GM06990 (cell line): ENCODE measurements at places on chromosomes 3 and 15.

DNA sequence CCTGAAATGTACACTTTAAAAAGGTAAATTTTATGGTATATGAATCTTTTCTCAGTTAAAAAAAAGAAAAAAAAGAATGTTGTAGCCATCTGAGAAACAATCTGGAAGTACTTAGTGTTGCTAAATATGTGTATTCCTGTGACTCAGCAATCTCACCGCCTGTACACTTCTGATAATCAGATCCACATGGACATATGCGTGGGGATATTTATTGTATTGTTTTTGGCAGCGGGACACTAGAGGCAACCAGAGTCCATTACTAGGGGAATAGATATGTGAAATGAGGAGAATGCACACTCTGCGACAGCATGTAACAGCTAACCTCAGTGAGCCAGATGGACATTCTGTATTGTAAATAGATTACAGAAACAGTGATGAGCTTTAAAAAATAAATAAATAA, 65.4 kb downstream of the AQP9 start:
- no peak for DNase-seq

- no peak for DNase-seq
Observed at GRCh38 chr15:88635318-88635717, 3.5 kb upstream of the ISG20 start.

- DNase-seq, result no peak
Observed at GRCh38 chr15:100770661-100771584, 108.7 kb upstream of the ALDH1A3 start.

DNA sequence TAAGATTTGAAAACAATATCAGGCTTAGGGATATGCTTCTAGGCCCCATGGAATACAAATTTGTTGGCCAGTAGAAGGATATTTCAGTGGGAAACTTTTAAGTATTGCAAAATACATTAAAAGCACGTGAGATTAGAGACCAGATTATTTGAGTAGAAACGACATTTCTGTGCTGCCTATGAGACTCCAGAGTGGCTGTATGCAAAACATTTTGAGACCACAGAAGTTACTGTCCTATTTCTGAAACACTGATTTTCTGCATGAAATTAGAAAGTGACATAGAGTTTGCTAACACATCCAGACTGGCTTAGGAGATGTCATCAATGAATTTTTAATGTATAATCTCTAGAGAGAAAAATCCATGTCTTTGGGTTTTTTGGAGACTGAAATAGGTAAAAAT, 99.8 kb downstream of the KCNH8 start:
- DNase-seq, result no peak

GRCh38 chr3:149612456-149612855, 45.4 kb downstream of the WWTR1 start:
- no peak for DNase-seq

- no peak for DNase-seq
Observed at GRCh38 chr3:114436182-114436581, 142.4 kb downstream of the TIGIT start.

- no peak for DNase-seq
Observed at GRCh38 chr3:151925876-151926275, 52.4 kb downstream of the SUCNR1 start.

- no peak for DNase-seq
Observed at GRCh38 chr3:184567946-184568559, 6.5 kb downstream of the EPHB3 start.

DNA sequence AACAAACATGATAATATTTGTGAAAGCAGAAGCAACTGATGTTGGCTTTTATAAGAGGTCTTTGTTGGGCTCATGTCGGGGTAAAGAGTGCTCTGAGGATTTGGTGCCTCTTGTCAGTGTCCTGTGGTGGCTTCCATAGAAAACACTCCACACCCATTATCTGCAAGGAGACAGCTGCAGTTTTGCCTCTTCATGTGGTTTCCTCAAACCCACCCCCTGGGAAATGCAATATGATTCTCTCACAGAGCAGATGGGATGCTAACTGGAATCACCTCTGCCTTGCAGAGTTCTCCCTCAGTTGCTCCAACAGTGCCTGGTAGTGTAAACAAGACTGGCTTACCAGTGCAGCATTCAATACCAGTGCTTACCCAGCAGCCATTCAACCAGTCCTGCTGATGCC, 771.4 kb upstream of the CFAP20DC start:
- DNase-seq, result no peak

GRCh38 chr3:139308560-139308959, 35.3 kb upstream of the MRPS22 start:
- DNase-seq, result no peak

DNA sequence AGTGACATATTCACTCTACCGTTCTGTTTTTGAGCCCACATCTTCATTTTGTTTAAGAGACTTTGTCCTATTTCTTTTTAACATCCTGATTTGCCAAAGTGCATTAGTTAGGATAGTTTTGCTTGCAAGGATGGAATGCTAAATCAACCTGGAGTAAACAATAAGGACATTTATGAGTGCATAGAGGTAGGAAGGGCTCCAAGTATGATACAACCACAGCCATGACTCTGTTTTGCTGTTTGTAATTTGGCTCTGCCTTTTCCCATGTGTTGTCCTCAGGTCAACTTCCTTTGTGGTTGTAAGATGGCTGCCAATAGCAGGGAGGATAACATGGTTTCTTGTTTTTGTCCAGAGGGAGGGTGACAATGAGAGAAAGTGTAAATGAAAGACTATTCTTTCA, 66.4 kb upstream of the GOLIM4 start:
- no peak for DNase-seq

DNA sequence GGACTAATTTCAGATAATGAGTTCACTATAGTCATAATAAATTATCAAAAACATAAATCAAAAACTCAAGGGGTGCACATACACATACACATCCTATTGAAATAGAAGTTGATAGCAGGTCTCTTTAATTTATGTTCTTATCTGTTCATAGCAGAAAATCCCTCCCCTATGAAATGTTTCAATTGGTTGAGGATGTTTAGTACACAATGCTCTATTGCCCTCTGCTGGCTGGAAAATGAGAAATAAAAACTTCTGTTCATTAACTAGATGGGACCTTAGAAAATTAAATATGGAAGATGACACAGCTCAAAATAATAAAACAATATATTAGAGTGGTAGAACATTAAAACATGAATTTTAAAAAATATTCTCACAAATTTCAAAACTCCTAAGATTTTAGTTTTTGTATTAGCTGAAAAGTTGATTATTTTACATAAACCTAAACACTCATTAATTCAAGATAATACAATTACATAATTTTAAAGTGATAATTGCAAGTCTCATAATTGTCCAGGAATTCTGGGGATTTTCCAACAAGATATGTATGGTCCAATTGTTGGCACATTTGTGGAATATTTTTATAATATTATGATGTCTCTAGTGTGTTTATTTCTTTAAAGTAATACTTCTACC, 735.0 kb downstream of the ROBO1 start:
- no peak for DNase-seq

GRCh38 chr3:173943264-173943663, 545.7 kb downstream of the NLGN1 start:
- no peak for DNase-seq

- no peak for DNase-seq
Observed at GRCh38 chr3:23518441-23518840, 287.3 kb upstream of the UBE2E1 start.

- DNase-seq, result no peak
Observed at GRCh38 chr3:56737006-56737405, 53.9 kb upstream of the TASOR start.

- DNase-seq, result no peak
Observed at GRCh38 chr15:63526401-63526800, 22.0 kb downstream of the USP3 start.

- no peak for DNase-seq
Observed at GRCh38 chr3:182294256-182294655, 499.0 kb upstream of the ATP11B start.

- DNase-seq, result peak; percentile 52
Observed at GRCh38 chr3:149152420-149152819, 23.0 kb downstream of the HPS3 start.

DNA sequence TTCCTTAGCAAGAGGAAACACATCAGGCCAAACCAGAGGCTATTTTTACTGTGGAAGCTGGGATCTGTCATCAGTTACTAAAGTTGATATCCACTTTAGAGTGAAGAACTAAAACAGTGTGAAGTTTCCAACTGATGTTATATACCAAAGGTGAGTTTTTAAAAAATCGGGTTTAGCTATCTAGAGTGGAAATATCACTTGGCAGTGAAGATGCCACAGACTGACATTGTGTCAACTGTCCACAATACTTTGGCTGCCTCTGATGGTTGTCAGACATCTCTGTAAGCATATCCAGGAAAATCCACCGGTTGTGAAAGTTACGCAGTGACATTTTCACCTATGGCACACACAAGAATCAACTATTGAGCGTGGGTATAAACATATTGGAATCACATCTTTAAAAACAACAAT, 9.2 kb downstream of the ZIC1 start:
- no peak for DNase-seq

- DNase-seq, result no peak
Observed at GRCh38 chr3:157329551-157329950, 107.1 kb upstream of the PTX3 start.

DNA sequence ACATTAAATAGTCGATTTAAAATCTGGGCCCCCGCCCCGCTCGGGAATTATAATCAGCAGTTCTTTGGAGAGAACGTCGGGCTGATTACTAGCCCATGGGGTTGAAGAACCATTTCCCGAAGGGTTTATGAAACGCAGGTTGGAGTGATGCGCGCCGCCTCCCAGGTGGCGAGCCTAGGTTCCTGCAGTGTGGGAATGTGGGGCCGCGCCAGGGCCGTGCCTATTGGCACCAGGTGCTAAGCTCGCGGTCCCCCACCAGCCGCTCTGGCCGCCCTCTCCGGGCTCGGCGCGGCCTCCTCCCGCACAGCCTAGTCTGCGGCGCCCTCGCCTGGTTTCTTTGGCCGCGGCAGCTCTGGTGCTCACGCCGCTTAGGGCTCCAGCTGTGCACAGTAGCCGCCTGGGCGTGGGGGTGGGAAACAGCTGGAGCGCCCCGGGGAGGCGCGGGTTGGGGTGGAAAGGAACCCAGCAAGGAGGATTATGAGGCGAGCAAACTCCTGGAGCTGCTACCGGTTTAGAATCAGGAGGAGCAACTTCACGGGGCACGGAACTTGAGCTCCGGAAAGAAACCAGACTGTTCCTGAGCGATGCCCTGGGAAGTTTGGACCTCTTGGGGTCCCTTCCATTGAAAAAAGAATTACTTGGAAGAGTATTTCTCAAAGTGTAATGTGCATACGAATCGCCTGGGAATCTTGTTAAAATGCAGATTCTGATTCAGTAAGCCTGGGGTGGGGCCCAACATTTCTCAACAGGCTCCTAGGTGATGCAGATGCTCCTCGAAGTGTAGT, 5.6 kb upstream of the MECOM start:
- peak; percentile 67 for DNase-seq

DNA sequence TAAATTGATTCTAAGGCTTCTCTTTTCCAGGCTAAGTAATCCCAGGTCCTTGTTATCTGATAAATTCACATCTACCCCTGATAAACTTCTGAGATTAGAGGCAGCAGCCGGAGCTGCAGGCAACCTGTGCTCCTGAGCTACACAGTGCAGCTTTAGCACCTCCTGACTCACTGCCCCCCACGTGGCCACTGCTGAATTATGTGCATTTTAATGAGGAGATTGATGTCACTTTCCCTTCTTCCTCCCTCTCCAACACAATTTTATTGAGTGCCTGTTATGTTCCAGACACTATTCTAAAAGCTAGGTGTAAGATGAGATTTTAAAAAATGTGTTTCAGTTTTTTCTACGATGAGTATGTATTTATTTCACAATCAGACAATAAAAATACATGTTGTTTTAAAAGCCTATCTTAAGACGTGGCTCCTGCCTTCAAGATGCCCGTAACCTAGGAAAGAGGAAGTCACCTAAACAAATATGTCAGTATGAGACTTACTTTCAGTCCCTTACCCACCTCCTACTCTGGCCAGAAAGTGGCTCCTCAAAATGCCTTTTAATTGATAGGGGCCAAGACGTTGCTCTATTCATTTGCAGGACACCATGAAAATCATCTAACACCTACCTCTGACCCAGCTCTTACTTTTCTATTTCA, 161.5 kb upstream of the PFN2 start:
- peak; percentile 6 for DNase-seq

- DNase-seq, result no peak
Observed at GRCh38 chr3:133152681-133153220, 114.6 kb downstream of the TMEM108 start.

DNA sequence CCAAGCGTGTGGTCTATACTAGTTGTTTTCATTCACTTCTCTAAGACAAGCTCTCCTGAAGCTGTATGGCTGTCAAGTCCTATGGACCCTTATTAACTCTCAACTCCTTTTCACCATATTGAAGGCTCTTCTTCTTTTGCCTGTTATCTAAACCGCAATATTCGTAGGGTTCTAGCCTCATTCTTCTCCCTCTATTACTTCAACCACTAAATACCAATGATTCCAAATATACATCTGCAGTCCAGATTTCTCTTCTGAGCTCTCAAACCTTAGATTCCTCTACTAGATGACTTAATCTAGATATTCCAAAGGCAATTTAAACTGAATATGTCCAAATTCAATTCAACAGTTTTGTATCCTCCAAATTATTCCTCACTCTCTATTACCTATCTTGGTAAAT, 24.6 kb downstream of the AQR start:
- no peak for DNase-seq

- DNase-seq, result no peak
Observed at GRCh38 chr3:150931745-150932144, 26.5 kb upstream of the MINDY4B start.

- no peak for DNase-seq
Observed at GRCh38 chr3:175336406-175337133, 477.4 kb downstream of the NAALADL2 start.

DNA sequence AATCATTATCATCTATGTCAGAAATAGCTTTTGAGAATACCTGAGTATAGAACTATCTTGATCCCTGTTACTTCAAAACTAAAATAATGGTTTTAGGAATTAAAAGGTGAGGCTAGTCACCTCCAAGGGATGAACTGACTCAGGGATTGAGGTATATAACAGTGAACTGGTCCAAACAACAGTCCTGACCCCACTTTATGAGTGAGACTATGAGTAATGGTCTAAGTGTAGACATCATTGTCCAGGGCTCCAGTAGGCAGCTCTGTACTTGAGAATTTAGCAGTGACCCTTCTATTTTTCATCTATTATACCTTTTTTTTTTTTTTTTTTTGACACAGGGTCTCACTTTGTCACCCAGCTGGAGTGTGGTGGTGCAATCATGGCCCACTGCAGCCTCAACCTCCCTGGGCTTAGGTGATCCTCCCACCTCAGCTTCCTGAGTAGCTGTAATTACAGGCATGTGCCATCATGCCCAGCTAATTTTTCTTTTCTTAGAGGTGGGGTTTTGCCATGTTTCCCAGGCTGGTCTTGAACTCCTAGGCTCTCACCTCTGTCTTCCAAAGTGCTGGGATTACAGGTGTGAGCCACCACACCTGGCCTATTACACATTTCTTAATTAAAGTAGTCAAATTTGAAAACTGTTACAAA, 36.3 kb downstream of the MLH1 start:
- no peak for DNase-seq

GRCh38 chr3:133376810-133377209, 23.0 kb upstream of the BFSP2 start:
- DNase-seq, result no peak
